NCI-H1436 treated with DMSO at 0.1 percent for 48 hours (cell line): ENCODE measurements at places on chromosomes 16 and 17.
A peak's percentile ranks its signal among the peaks of the same experiment; 100 is the strongest.

- no peak for DNase-seq
Measured at GRCh38 chr17:81994593-81995462, 17.4 kb downstream of the ASPSCR1 start.

DNA sequence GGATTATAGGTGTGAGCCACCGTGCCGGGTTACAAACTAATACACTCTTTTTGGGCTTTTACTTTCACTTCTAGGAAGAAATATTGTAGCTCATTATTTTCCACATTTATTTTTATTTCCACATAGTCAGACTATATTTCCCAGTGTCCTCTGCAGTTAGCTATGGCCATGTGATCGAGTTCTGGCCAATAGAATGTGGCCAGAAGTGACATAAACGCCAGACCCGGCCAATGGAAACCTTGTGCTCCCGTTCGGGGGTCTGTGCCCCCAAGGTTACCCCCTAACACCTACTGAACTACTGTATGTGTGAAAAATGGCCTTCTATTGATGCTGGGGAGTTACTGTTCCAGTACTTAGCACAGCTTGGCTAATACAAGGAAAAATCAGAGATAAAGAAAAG is 13.2 kb upstream of the RPTOR start:
- no peak for DNase-seq

GRCh38 chr16:59411961-59412841 is 678.1 kb upstream of the GOT2 start:
- DNase-seq = no peak

DNA sequence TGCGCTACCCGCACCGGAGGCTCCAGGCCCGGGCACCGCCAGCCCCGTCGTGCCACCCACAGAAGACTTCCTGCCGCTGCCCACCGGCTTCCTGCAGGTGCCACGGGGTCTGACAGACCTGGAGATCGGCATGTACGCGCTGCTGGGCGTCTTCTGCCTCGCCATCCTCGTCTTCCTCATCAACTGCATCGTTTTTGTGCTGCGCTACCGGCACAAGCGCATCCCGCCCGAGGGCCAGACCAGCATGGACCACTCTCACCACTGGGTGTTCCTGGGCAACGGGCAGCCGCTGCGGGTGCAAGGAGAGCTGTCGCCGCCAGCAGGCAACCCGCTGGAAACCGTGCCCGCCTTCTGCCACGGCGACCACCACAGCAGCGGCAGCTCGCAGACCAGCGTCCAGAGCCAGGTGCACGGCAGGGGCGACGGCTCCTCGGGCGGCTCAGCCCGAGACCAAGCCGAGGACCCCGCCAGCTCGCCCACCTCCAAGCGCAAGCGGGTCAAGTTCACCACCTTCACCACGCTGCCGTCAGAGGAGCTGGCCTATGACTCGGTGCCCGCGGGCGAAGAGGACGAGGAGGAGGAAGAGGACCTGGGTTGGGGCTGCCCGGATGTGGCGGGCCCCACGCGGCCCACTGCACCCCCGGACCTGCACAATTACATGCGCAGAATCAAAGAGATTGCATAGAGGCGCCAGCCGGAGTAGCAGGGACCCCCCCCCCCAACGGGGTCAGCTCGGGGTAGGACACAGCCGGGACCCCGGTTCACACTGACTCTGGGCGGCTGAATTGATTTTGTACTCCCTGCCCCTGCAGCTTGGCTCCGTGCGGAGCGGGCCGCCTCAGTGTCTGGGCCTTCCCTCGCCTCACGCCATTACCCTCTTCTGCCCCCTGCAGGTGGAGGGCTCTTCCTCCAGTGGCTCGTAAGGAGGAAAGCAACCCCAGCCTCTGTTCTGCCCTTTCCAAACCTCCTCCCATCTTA is 58.5 kb downstream of the TMEM132E start:
- peak; percentile 20 for DNase-seq

- peak; percentile 6 for DNase-seq
Measured at GRCh38 chr17:75845058-75845711, 981 bp upstream of the UNC13D start.

DNA sequence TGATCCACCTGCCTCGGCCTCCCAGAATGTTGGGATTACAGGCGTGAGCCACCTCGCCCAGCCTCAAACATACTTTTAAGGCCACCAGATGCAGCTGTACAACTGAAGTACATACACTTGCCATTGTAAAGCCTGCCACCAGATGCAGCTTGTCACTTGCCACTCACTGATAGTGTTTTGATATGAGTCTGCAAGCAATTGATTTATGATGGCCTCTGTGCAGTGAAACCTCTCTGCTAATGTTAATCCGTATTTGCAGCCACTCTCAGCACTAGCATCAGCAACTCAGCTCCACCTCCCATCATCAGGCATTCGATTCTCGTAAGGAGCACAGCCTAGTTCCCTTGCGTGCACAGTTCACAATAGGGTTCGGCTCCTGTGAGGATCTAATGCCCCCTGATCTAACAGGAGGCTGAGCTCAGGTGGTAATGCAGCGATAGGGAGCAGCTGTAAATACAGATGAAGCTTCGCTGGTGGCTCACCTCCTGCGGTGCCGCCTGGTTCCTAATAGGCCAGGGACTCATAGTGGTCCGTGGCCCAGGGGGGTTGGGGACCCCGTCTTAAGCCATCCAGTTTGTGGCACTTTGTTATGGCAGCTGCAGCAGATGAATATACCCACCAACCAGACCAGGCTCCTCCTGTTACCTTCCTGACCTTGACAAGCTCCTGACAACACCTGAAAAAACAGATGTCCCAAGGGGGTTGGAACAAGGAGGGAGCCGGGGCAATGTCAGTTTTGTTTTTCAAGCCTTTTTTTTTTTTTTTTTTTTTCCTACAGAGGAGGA is 1.3 kb upstream of the HERPUD1 start:
- DNase-seq = peak; percentile 48
